ENCODE measurements at places on chromosomes 5 and 9.

DNA sequence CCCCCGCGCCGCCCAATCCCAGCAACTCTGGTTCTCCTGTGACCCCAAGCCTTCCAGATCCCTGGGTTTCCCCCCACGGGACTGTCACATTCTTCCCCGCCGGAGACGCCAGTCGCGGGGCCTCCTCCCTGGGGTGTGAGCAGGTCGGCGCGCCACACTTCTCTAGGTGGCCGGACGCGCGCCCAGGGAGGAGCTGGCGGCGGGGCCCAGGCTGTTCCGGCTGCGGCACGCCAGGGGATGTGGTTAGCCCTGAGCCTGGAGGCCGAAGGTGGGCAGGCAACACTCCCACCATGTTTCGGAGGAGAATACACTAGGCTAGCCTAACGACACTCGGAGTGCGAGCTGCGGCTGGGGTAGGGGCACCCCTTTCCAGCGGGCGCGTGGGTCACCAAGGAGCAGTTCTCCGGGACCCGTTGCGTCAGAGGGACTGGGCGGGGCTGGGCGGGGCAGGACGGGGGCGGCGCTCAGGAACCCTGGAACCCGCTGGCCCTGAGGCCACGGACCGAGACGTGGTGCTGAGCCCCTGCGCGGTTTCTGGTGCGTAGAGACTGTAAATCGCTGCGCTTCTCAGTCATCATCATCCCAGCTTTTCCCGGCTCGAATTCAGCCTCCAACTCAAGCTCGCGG lies at the start of gene SLC27A6:
SLC27A6 (plus strand) TSS at position 478 of the 627 bp plus-strand sequence. CDS start 650 bp downstream, outside the sequence.
- no peak for DNase-seq

DNA sequence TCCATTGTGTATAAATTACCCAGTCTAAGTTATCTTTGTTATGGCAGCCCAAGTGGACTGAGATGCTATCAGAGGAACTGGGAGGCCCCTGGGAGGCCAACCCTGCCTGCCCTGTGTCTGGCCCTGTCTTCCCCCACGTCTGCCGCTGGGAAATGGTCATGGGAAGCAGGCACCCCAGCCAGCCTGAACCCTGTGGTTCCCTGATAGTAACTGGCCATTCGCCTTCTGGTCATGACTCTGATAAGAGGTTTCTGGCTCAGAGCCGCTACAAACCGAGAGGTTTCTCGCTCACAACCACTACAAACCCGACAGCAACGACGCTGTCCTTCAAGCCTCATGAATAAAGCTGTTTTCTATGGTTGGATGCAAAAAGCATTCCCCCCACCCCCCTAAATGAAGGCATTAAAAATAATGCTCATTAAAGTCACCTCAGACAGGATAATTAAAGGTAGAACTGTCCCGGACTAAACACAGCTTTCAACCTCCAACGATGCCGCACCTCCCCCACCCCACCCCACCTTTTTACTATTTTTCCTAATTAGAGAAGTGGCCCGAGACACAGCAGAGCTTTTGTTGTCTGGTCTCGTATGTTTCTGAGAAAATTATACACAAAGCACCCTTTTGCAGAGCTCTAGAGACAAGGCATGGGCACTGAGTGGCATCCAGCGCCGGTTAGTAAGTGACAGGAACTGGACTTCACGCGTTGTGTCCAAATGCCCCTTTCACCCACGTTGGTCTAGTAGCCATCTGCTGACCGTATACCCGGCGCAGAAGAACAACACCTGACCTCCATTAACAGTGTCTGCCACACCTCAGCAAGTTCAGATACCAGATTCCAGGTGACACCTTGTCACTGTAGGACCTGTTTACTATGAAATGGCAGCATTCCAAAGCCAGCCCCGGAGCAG lies 140.8 kb downstream of the COL23A1 start:
- no peak for DNase-seq

DNA sequence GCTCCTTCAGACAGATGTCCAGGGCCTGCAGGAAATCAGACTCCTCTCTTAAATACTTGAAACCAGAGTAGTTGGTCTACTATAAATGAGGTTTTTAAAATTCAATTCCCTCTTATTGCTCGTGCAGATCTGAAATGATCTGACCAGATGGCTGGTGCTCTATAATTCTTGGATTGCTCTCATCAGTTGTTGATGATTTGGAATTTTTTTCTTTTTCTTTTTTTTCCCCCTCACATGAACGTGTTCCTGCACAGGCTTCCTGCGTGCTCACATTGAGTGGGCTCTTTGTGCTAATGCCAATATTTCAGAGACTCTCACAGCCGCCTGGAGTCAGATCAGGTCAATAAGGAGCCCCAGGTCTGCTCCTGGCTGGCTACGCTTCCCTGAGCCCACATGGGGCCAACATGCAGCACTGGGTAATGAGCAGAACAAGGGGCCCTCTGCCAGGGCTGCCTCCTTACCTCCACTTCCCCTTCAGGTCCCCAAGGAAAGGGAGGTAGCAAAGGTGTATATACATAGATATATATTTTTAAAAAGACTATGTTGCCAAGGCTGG lies 82.0 kb downstream of the SIL1 start:
- no peak for DNase-seq

DNA sequence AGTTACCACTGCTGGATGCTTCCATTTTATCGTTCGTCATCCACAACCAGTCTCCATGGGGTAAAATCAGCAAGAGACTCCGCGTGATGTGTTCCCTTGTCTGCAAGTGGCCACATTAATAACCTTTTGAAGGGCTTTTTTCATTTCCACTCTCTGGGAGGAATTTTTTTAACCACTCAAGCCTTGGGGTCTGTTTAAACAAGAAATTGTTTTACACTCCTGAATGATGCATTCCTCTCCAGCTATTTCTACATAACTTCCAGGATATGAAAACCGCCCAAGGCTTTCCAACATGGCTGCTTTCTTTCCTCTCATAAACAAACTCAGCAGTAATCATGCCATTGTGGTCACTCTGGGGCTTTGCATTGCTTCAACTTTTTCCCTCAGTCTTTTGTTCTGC lies 217.2 kb upstream of the DAPK1 start:
- DNase-seq: no peak

DNA sequence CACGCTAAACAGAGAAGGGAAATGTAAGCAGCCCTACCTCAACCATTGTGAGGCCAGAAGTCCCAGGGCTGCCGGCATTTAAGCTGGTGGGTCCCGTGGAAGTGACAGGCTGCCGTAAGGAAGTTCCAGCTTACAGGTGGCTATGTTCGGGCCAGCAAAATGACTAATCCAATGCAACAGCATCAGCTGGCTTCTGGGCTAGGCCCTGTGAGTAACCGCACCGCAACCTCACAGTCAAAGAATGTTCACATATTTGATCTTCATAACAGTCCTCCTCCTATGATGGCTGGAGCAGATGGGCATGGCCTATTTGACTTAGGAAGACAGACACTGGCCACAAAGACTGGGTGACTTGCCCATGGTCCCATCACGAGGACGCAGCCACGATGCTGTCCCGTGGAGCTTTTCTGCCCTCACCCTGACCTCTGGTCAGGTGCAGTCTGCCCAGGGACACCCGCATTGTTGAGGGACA lies 88.2 kb downstream of the LIFR start:
- no peak for DNase-seq

- no peak for DNase-seq
Measured at GRCh38 chr5:168163966-168164365, 127.5 kb upstream of the WWC1 start.

GRCh38 chr5:141882594-141883183 lies 4.5 kb upstream of the PCDH1 start:
- DNase-seq: no peak

DNA sequence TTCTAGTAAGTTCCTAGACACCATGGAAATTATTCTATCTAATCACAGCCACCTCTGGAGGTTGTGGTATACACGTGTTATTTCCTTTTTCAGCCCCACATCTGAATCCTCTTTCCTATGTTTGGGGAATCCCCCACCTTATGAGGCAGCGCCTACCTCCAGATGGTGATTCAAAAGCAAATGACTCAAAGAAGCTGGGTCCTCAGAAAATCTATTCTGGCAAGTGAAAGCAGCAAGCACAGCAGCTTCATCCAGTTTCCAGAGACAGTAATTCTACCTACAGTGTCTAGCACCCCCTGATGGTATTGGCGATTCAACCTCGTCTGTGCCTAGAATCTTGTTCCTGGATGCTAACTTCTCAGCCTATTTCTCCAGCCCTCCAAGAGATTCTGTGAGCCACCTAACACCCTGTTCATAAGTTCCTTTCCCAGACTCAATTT lies 43.0 kb downstream of the STRBP start:
- peak; percentile 50 for DNase-seq

DNA sequence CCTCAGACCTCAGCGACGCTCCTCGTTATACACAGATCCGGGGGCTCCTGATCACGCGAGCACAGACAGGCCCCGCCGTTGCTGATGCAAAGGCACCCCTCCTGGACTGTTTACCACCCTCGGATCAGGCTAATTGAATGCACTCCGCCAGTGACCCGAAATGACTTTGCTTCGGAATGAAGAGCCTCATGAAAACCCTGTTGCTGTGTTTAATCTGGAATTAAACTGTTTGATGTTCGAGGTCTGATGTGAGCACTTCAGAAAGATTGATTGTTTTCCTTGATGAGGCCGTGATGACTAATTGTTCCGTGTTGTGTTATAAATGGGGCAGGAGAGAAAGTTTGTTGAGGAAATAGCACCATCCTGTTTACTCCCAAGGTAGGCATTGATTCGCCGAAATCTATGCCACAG lies 190.5 kb upstream of the PPP1R26 start:
- no peak for DNase-seq

GRCh38 chr5:17005107-17005828 lies 69.2 kb upstream of the MYO10 start:
- DNase-seq: no peak

DNA sequence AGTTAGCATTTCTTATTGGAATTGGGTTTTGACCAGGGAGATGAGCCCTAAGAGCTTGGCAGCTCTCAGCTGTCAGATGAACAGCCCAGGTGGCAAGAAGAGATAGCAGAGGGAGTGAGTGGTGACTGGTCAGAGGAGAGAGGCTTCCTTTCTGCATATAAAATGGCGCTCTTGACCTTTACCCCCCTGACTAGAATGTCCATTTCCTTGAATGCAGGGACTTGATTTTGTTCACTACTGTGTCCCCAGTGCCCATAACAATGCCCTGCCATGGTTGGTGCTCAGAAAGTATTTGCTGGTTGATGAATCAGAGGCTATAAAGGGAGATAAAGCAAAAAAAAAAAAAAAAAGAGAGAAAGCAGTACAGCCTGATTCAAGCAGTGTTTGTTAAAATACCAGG lies 7.2 kb downstream of the CHMP5 start:
- DNase-seq: no peak

GRCh38 chr9:92663126-92663525 lies 6.8 kb downstream of the IPPK start:
- DNase-seq: no peak

DNA sequence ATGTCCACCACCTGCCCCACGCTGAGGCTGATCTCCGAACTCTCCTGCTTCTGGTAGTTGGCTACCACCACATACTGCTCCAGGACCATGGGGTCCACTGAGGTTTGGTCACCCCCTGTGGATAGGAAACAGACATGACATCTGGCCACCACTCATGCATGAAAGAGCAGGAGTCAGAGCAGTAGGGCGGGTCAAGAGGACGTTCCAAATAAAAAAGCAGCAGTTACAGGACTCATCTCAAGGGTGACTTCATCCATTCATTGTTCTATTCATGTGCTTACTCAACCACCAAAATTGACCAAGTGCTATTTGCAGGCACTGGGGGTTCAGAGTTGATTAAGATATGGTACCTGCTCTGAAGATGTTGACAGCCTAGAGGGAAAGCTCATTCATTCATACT lies 79.2 kb upstream of the UBTD2 start:
- DNase-seq: no peak

DNA sequence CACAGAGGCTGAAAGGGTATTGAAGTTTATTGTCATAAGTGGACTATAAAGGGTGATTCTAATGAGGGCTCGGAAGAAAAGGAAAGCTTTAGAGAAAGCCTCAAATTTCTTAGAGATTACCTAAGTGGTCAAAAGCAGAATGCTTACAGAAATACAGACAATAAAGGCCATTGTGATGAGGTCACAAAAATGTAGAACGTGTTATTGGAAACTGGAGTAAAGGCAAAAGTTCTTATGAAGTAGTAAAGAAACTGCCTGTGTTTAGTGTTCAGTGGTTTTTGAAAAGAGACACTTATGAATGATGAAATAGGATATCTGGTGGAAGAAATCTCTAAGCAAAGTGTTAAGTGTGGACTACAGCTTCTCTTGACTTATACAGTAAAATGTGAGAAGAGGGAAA lies 726.9 kb downstream of the DNAH5 start:
- DNase-seq: no peak

GRCh38 chr9:94937214-94937903 lies 210.9 kb downstream of the AOPEP start:
- DNase-seq: no peak

GRCh38 chr9:18756712-18757125 lies 276.3 kb downstream of the SAXO1 start:
- no peak for DNase-seq

GRCh38 chr9:93149361-93149760 lies 15.3 kb upstream of the NINJ1 start:
- no peak for DNase-seq

DNA sequence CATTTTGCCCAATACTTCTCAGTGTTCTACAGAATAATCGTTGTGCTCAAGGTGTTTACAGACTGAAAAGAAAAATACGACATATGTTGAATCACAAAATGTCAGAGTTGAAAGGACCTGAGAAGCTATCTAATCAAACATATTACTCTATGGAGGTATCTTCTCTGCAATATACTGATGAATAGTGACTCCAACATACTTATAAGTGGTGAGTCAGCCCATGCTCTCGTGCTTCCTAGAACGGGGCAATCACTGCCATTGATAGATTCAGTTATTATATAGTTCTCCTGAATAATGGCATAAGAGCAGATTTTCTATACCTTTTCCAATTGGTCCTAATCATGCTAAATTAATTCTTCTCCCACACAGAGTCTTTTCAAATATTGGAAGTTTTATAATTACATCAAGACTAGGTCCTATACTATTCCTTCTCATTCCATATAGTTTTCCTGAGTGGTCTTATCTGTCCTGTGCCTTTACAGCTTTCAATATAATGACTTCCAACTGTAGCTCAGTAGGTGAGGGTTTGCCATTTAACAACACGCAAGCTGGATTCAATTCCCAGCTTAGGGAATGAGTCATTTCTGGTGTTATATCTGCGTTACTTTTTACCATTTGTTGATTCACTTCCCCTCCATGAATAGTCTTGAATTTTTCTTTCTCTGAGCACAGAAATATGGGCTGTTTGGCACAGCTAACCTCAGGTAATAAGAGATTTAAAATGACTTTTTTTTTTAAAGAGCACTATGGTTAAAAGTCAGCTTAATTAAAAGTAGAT lies 81.1 kb downstream of the PLK2 start:
- peak; percentile 12 for DNase-seq

GRCh38 chr9:69122549-69123141 lies 51.4 kb upstream of the TJP2 start:
- no peak for DNase-seq

DNA sequence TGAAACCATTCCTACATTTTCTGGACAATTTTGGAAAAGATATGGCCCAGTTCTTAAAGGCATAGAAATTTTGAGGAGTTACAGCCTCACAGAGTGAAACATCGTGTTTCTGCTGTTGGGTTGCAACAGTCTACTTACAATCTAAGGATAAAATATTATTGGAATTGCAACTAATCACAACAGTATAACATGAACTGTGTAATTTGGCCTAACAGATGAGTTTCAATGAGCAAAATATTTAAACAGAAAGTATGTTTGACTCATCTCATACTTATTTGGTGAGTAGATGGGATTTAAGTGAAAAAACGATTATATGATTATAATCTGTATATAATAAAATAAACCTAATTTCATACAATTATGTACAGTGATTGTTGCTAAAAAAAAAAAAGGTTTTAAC lies 1061.8 kb downstream of the CDH12 start:
- no peak for DNase-seq

GRCh38 chr5:16957304-16958196 lies 21.5 kb upstream of the MYO10 start:
- no peak for DNase-seq

- DNase-seq: no peak
Measured at GRCh38 chr5:146510559-146511125, 5.3 kb downstream of the GPR151 start.

Measured in glomerular endothelial cell (primary cell).